Progenitor cell of endocrine pancreas (in vitro differentiated cells): ENCODE measurements at places on chromosomes 13 and 19.

DNA sequence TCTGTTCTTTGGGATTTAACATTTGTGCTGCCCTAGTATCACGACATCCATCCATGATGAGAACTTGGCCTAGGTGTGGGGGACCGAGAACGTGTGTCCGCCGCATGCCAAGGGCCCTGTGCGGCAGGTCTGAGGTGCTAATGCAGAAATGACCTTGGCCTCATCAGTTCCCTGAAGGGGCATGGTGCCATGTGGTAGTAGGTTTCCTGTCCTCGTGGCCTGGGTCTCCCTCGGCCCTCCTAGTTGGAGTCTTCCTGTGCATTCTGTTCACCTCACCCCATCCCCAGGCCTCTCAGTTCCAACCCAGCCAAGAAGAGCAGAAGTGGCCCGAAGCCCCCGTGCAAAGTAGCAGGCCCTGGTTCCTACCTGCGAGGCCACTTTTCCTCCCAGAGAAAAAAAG, 59.8 kb downstream of the GGACT start:
- no peak for DNase-seq

DNA sequence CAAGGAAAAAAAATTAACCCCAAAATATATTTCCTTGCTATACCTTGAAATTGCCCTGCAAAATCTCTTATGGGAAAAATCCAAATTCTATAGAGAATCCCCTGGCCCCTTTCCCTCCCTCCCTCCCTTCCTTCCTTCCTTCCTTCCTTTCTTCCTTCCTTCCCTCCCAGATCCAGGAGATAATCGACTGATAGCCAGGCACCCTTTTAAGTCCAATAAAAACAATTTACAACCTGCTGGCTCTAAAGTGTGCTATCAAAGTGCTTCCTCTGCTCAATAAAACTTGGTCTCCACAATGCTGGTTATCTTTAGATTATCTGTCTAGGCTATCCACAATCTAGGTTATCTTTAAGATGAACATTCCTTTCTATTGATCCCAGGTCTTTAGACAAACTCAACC, 83.1 kb upstream of the TUBA3C start:
- no peak for DNase-seq

- no peak for DNase-seq
These were observed 14.7 kb upstream of the USP12 start for GRCh38 chr13:27186295-27186694.

GRCh38 chr13:109608059-109608458, 178.3 kb downstream of the IRS2 start:
- DNase-seq: no peak

DNA sequence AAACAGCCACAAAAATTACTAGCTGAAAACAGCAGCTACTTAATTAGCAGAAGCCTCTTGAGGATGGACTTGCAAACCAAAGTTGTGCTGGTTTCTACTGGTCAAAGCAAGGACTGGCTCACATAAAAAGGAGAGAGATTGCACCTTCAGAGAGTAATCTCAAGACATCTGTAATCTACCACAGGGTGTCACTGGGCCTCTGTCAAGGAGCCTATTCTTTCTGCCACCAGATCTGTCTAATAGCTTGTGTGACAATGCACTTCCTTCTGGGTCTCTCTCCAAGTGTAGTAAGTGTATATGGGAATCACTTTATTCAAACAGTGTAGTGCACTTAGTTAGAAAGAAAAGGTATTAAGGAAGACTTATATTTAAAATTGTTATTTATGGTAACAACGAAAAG, 24.4 kb upstream of the ZNF561 start:
- DNase-seq: no peak

DNA sequence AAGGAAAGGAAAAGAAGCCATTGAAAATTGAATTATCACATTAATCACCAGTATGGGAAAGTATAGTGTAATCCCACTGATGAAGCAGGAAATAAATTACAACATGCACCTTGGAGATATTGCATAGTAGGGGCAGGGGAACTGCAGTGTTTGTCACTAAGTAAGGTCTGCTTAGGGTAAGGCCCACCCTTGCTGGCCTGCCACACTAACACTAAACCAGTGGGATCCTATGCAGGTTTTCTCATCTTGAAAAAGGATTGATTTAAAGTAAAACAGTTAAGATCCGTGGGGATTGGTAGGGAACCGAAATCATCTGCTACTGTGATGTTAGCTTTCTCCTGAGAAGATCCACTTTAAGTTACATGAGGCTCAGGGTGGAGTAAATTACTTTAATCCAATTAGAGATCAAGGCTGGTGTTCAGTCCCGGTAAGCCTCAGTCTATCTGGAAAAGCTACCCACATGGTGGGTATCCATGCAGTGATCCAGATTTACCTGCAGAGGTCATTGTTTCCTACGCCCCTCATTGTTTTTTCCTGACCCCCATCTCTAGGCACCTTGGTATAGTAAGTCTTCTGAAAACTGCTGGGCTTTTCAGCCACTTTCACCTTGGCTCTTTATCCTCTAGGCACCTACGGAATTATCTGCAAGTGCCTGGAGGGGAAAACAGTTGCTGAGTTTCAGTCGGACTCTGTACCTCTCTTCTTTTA, 1014.9 kb upstream of the ATXN8OS start:
- no peak for DNase-seq

- DNase-seq: no peak
These were observed 2.8 kb upstream of the ANGPTL8 start for GRCh38 chr19:11236324-11237301.
